NCI-H1694 (cell line): ENCODE measurements at places on chromosomes 3 and 15.

- DNase-seq: no peak
Measured at GRCh38 chr3:71072986-71073385, 510.5 kb downstream of the FOXP1 start.

- no peak for DNase-seq
Measured at GRCh38 chr3:170564664-170565063, 21.2 kb downstream of the SLC7A14 start.

DNA sequence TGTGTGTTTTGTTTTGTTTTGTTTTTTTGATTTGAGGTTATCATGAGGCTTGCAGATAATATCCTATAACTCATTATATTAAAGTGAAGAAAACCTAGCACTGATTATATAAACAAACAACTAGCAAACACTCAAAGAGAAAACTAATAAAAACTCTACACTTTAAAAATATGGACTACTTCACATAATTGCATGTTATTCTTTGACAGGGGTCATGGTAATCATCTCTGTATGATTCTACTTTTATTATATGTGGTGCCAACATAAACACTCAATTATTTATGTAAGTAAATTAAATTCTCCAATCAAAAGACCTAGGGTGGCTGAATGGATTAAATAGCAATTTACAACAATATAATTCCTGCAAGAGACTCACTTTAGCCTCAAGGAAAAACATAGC is 44.6 kb upstream of the P3H2 start:
- no peak for DNase-seq

DNA sequence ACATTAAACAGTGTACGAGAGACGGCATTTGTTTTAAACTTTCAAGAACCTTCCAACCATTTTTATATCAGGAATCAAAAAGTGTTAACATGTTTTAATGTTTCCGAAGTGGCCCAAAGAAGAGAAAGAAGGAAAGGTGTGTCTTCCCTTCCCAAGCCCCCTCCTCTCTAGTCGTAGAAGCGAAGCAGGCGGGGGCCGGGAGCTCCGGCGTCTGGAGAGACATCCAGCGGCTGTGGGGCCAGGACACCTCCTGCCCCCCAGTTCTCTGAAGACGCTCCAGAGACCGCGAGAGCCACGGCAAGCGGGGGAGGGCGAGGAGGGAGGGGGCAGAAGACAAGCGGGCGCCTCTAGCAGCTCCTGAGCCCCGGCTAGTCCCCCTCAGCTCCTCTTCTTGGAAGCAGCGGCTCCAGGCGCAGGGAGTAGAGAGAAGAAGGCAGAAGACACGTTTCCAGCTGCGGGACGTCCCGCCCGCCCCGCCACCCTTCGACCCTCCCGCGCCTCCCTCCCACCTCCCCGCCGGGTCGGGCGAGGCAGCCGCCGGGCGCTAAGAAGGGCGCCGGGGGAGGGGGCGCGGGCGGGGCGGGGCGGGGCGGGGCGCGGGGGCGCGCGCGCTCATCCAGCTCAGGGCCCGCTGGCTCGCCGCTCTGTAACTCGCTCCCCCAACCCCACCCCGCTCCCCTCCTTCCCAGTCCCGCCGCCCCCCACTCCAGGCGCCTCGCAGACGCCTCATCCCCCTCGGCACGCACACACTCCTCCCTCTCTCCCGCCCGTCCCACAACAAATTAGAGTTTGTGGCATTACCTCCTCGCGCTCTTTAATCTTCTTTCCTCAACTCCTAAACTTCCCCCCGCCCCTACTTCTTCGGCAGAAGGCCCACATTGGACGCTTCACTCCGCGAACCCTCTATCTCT is at the start of gene ZBTB20:
Gene ZBTB20, minus strand, starts transcription at position 871 of the 911 bp plus-strand sequence.
- peak; percentile 16 for DNase-seq

- no peak for DNase-seq
Measured at GRCh38 chr3:68620211-68620610, 312.1 kb downstream of the TAFA4 start.

DNA sequence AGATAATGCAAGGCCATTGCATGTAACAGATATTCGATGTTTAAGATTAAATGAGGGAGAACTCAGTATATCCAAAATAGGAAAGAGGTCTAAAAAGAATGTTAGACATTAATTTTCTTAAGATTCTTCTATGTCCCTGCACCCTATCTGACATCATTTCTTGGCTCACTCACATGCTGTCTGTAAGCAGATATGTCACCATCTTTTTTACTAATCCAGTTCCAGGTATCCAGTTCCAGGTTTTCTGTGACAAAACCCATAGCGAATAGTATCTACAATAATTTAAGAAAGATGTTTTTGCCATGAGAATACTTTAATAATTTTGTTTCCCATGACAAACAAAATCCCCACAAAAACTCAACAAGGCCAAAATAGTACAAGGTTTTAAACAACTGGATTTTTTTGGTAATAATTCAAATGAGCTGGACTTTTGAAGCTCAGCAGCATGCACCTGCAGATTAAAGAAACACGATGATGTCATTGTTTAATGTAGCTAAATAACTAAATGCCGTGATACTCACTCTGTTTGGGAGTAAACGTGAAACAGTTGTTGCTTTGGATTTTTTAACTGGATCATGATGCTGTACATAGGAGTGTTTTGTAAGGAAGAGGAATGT is 867.6 kb downstream of the EPHA3 start:
- DNase-seq: no peak

GRCh38 chr3:187920030-187920429 is 174.8 kb upstream of the BCL6 start:
- no peak for DNase-seq

- DNase-seq: no peak
Measured at GRCh38 chr15:23387621-23388190, 33.2 kb downstream of the GOLGA8S start.

DNA sequence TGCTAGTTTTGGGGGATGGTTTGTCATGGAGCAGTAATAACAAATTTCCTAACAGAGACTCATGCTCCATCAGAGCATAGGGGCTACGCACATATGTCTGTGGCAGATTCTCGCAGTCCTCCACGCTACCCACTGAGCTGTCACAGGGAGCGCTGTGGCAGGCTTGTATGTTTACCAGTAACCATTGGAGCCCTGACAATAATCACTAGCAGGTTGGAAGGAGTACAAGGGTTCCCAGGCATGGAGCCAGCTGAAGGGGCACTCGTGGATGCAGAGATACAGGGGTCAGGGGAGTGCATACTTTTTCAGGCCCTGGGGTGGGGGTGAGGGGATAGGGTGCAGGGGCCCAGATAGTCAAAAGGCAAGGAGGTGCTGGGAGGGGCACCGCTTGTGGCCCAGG is 7.9 kb upstream of the GP9 start:
- peak; percentile 42 for DNase-seq

DNA sequence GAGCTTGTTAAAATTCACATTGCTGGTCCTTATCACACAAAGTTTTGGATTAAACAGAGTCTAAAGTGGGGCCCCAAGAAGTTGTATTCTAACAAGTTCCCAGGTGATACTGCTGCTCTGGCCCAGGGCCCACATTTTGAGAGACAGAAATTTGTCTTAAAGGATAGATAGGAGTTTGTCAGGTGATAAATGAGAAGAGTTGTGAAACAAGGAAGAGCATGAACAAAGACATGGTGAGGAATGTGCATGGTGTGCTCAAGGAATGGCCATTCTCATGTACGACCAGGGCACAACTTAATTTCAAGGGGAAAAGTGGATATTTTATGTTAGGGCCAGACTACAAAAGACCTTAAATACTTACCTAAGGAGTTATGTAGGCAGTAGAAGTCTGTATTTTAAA is 75.6 kb downstream of the GPR156 start:
- DNase-seq: no peak

- peak; percentile 9 for DNase-seq
Measured at GRCh38 chr15:31352911-31353811, 26.5 kb downstream of the KLF13 start.

DNA sequence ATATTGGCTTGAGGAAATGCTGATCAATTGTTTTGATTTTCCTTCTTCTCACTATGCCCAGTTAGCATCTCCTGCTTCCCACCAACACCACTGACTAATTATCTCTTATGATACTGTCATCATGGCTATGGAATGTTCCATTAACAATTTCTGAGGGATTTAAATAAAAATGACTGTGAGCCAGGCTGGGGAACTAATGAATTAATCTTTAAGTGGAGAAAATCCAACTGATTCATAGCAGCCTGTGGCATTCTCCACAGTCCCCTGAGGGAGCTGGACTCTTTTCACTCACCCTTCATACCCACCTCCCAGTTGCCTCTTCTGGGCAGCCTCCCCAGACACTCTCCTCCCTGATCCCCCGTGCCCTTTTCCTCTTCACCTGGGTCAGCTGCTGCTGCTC is 353.6 kb downstream of the CLSTN2 start:
- no peak for DNase-seq

DNA sequence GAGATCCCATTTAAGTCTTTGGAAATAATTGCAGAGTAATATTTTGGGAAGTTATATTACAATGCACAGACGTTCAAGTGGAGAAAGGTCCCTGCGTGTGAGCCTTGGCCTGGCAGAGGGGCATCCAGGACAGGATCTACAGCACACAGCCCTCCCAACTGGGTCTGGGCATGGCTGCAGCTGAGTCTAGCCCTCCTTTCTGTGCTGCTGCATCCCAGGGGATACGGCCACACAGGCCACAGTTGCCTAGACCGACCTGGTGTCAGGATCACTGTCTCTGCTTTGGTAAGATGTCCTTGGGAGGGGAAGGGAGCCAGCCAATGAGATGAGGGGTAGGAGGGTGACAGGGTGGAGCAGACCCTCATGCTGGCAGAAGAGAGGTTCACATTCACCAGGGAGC is 46.1 kb downstream of the APBA2 start:
- DNase-seq: no peak

GRCh38 chr3:127743351-127744252 is 70.8 kb downstream of the ABTB1 start:
- DNase-seq: no peak
